ENCODE measurements at places on chromosomes 7 and 10.
A peak's percentile ranks its signal among the peaks of the same experiment; 100 is the strongest.

DNA sequence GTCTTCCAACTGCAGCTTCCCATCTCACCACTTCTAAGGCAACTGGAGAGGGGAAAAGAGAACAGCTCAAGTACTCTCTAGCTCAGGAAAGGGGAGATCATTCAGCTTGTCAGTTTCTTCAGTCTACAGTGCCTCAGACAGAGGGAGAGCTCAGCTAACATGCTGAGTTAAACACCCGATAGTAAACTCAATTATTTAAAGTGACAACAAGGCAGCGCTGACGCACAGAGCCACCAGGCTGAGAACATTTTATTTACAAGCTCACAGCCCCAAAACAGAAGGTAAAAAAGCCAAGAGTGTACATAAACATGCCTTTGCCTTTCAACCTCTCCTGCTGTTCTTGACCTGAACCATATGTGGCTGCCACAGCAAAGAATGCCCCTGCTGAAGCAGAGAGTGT, 10.1 kb upstream of the CUZD1 start:
- DNase-seq: no peak

- peak; percentile 53 for DNase-seq
These were observed 65.0 kb upstream of the ZNF746 start for GRCh38 chr7:149562602-149563001.

- DNase-seq: no peak
These were observed 154.3 kb upstream of the LAMB4 start for GRCh38 chr7:108284349-108285002.

- no peak for DNase-seq
These were observed 14.8 kb downstream of the ACSM6 start for GRCh38 chr10:95208702-95209391.

GRCh38 chr7:18610331-18610948, 114.9 kb downstream of the HDAC9 start:
- peak; percentile 19 for DNase-seq

DNA sequence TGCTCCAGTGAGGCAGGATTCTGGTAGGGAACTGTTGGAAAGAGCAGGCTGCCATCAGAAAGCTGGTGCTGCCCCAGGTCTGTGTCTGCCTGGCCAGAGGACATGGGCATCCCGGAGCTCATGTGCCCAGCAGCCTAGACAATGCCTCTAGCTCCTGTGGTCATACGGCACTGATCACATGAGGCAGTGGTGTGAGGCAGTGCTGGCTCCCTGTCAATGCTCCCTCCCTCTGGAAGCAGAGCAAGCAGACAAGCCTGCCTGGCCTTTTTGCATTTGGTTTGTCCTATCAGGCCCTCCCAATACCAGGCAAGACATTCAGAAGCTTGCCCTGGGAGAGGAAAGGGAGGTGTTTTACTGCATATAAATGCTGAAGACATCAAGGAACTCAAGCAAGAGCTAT, 19.5 kb upstream of the MMP21 start:
- DNase-seq: no peak

- DNase-seq: no peak
These were observed 509.4 kb downstream of the PTPRN2 start for GRCh38 chr7:158077934-158078910.

DNA sequence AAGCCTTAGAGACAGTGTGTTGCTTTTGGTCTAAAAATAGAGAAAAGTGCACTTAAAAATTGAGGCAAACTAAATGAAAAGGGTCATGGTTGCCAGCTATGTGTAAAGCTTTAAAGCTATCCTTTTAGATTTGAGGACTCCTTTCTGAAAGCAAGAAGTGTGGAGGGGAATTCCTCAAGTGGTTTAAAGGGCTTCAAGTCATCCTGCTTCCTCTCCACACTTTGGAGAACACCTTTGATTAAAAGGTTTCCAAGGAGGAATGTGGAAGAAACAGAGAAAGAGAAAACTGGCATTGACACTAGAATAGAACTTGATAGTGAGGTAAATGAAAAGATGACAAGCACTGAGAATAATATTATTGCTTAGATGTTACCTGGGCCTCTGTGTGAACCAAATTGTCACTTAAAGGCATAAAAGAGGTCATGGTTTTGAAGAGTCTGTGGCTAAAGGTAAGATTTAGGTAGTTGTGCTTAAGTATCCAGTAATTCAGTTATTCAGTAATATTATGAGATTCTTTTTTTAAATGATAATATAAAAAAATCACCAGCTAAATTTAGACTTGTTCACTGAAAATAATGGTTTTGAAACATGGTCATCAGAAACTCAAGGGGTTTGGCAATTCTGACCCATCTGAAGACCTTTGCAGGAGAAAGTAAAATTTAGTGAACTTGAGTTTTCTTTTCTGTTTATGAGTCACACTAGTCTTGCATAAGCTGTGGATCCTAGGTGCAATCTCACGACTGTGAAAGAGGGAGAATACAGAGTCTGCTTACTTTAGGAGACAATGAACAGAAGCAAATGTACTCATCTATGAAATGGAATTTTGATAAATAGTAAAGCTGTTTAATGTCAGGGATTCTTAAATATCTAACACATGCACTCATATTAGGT, 466.0 kb downstream of the KIF20B start:
- peak; percentile 64 for DNase-seq

GRCh38 chr7:82562716-82563404, 119.3 kb upstream of the CACNA2D1 start:
- peak; percentile 77 for DNase-seq

DNA sequence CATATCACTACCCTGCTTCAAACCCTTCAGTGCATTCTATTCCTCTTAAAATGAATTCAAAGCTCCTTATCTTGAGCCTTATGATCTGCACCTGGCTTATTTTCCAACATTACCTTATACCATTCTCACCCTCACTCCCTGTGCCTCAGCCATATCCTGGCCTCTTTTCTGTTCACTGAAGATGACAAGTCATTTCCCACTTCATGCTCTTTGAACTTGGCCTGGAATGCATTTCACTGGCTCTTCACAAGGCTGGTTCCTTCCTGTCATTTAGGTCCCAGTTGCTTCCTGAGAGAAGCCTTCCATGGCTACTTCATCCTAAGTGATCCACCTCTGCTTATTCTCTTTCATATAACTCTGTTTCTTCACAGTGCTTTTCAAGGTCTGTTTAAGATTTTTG, 3.2 kb upstream of the LIPF start:
- peak; percentile 30 for DNase-seq
